Chondrocyte (in vitro differentiated cells): ENCODE measurements at places on chromosomes 4 and X. TPM values are rescaled to one million over a fixed set of nuclear protein-coding genes. Genes with fewer than 3 reads are reported as not detected.

- DNase-seq, result no peak
Measured at GRCh38 chr4:138977524-138977923, 38.1 kb upstream of the NOCT start.

DNA sequence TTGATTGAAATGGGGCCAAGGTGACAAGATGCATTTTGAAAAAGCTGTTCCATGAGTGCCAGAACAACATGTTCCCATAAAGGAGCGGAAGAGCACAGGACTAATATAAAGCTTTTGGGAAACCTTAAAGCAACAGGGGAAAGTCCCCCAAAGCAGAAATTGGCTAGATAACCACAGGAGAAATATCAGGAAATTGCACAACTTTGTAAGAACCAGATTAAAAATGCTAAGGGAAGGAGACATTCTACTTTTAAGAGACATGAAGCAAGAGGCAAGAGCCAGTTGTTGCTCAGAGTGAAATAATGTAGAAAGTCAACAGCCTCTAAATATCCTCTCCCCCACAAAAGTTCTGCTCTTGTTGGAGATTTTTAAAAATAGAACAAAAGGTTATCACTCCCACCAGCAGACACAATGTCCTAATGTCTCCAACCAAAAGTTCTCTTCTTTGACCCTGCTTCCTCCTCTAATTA is 85.2 kb upstream of the LNX1 start:
- DNase-seq, result no peak

GRCh38 chrX:129769467-129770154 is 10.1 kb upstream of the SASH3 start:
- DNase-seq, result no peak

DNA sequence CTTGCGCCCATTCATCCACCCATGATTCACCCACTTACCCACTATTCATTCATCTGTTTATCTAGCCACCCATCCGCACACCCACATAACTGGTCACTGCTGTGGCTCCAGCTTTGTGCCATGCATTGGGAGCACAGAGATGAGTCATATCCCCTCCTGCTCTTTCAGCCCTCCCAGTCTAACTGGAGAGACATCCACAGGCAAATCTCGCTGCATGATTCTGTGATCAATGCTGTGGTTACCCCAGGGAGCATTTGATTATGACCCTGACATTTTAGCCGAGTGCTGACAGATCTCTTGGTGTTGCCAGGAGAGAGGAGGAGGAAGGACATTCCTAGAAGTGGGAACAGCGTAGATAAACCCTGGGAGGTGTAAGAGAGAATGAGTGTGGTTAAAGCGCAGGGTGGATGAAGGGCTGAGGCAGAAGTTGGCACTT is 10.4 kb upstream of the PORCN start:
- peak; percentile 4 for DNase-seq

- no peak for DNase-seq
Measured at GRCh38 chrX:2576793-2577192, 76.0 kb upstream of the DHRSX start.

DNA sequence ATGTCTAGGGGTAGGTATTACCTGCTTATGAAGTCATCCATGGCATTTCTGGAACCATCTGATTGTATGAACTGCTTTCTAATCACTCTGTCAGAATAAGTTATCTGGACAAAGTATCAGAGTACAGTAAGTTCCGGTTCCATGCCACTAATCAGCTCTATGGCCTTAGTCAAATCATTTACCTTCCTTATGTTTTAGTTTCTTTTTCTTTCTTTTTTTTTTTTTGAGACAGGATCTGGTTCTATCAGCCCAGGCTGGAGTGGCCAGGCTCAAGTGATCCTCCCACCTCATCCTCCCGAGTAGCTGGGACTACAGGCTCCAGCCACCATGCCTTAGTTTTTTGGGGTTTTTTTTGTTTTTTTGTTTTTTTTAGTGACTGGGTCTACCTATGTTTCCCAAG is 11.5 kb downstream of the XIAP start:
- DNase-seq, result no peak

GRCh38 chr4:69999420-69999819 is 3.7 kb downstream of the STATH start:
- DNase-seq, result no peak

DNA sequence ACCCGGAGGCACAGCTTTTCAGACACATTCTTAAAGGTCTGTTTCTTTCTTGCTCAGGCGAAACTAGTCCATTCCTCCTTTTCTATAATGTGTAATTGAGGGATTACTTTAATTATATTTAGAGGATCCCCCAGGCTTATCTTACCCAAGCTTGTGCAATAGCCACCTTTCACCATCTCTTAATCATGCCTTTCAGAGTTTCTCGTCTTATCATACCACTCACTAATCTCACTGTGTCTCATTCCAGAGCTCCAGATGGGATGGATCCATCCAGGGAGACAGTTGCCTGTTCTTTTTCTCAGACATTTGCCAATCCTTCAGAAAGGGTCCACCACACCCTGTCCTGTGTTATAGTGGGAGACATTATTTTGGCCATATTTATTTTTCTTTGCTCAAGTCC is 12.5 kb downstream of the SPARCL1 start:
- no peak for DNase-seq

GRCh38 chr4:152628128-152628527 is 51.7 kb downstream of the TMEM154 start:
- no peak for DNase-seq

DNA sequence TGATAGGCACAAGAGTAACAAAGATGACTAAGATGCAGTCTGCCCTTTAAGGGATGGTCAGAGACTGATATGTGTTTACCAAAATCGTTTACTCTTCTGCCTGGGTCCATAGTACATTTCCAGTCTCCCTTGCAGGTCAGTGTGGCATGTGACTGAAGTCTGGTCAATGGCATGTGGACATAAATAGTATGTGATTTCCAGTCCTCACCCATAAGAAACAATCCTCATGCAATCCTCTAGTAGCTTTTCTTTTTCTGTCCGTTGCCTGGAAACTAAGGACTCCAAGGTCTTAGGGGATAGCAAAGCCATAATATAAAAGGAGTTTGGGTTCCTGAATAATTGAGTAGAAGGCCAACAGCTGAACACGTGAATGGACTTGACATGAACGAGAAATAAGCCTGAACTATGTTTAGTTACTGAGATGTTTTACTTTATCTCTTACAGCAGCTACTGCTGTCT is 1.1 kb downstream of the SLC9B2 start:
- DNase-seq, result no peak

DNA sequence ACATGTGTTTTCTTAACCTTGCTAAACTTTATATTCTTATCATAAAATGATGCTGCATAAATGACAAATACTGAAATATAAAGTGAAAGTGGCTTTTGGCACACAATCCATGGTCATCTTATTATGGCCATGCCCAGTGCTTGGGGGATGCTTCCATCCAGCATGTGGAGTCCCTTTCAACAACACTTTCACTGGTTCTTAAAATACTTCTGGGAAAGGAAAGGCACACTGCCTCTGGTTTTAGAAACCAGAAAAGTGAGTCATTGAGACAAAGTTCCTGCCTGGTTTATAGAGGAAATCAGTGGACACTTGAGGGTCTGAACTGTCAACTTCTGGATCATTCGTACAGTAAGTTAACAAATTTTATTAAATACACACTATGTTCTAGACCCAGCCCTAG is 248.0 kb upstream of the ADAMTS3 start:
- DNase-seq, result no peak

Gene NAP1L5
- total RNA-seq, result 5.1 to 9.1 TPM (median 5.8 TPM) in 3 replicates

Gene BEND2
- total RNA-seq, result not detected in 3 replicates

Gene GCNA
- 3.1 to 4.2 TPM (median 3.2 TPM) in 3 replicates for total RNA-seq

Gene CLDN2
- 0.07 TPM in 1 of 3 replicates, not detected in the others for total RNA-seq

Gene CT47B1
- not detected in 3 replicates for total RNA-seq
